ENCODE measurements at places on chromosomes 7 and 10.

DNA sequence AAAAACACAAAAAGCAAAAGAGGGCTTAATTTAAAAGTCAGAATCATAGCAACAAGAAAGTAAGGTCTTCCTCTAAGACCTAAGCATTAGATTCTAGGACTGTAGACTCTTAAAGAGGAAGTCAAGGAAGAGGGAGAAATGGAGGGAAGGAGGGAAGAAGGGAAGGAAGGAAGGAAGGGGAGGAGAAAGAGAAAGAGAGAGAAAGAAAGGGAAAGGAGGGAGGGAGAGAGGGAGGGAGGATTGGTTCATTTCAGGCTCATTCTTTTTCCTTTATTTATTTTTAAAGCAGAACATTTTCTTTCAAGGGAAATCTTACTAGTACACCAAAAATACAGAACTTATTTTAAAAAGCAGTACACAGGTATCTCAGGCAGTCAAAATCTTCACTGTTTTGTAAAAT, 81.1 kb downstream of the DLG5 start:
- DNase-seq: no peak

DNA sequence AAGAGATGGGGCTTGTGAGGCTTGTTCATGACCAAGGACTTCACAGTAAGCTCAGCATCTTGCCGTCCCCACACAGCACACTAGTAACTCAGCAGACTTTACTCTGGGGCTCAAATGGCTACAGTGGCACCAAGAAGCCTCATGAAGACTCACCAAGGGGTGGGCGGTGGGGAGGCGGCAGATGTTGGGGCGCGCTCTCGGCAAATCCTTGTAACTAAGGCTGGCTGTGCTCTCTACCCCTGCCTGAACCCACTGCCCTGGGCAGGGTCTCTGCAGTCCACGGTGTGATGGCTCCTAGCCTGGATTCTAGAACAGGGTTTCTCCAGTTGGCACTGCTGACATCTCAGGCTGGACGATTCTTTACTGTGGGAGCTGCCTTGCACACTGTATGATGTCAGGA, 12.4 kb upstream of the SMARCD3 start:
- DNase-seq: no peak

DNA sequence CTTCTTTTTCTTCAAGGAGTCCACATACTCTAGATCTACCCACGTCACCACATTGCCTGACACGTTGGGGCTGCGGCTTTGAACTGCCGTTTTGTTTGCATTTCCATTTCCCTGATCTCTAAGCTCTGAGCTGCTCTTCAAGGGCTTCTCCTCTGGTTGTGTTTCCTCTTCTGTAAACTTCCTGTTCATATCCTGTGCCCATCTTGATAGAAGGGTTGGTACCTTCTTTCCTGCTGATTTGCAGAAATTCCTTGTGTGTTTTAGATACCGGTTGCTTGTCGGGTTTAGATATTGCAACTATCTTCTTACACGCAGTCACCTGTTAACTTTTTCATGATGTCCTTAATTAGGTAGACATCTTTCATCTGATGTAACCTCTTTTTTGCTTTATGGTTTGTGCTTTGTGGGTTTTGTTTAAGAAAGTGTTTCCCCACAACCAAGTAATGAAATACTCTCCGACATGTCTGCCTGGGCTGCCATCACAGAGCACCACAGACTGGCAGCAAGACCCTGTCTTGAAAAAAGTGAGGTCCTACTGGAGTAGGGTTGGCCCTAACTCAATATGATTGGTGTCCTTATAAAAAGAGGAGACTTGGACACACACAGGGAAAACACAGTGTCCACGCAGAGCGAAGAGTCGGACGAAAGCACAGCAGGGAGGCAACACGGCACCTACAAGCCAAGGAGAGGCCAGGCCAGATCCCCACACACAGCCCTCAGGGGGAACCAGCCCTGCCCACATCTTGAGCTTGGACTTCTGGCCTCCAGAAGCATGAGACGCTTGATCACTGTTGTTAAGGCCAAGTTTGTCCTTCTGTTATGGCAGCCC, 99.1 kb upstream of the PDGFA start:
- peak; percentile 82 for DNase-seq

DNA sequence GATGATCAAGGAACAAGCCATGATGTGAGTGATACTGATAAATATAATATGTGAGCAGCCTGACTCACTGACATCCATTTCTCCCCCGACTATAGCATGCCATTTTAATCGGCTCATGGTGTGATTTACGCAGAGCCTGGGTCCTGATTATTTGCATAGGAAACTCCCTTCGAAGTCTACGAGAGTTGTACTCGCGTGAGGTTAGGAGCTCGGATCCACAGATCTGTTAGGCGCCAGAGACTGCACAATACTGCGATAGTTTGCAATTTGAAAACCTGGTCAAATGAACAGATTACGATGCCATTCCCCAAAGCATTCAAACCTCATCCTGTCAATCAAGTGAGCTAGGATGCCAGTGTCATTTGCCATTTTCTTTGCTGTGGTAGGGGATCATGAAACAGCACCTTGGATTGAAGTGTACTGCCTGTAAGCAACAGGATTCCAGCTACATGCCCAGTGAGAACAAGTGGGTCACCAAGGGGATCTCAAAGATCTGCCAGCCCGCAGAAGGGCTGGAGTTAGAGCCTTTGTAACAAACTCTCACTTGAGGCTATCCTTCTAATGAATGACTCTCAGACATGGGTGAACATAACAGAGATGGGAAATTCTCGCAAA, 158.3 kb downstream of the FRMD4A start:
- no peak for DNase-seq

DNA sequence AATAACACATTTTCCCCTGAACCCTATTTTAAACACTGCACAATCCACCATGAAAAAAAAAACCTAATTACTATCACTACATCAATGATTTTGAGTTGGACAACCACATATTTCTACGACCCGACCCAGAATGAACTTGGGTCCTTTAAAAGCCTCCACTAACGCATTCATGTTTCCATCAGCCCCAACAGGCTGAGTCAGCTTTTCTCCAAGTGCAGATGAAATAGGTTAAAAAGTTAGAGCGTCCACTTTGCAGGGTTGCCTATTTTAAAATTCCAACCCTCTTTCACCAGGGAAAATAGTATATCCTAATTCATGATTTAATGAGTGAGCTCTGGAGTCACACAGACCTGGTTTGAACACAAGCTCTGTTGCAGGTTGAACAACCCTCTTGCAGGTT, 501.0 kb upstream of the SORCS1 start:
- DNase-seq: no peak
